Thymus (tissue), 14 donors: ENCODE measurements at places on chromosomes 1 and 21.

DNA sequence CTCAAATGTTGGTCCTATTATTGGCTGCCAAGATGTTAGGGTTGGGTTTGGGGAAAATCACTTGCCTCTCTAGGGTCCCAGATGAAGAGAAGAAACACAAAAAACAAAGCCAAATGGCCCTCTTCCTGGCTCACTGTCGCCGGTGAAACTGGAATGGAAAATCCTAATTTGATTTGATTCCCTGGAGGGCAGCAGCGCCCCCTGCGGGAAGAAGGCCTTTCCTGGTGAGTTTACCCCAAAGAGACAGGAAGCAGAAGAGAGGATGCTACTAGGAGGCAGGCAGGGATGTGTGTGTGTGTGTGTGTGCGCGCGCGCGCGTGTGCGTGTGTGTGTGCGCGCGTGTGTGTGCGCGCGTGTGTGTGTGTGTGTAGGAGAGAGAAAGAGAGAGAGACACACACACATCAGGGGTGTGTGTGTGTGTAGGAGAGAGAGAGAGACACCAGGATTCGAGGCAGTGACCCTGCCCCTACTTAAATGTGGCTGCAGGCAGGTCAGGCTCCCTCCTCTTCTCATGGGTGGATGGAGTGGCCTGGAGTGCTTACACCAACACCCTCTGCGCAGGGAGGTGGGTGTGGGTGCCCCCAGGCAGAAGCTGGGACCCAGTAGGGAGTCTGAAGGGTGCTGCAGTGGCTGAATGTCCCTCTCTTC, 3.1 kb upstream of the SELENON start:
- peak; percentile 42 for DNase-seq

- no peak for DNase-seq
These were observed 91.3 kb downstream of the CATSPERE start for GRCh38 chr1:244552336-244552735.

DNA sequence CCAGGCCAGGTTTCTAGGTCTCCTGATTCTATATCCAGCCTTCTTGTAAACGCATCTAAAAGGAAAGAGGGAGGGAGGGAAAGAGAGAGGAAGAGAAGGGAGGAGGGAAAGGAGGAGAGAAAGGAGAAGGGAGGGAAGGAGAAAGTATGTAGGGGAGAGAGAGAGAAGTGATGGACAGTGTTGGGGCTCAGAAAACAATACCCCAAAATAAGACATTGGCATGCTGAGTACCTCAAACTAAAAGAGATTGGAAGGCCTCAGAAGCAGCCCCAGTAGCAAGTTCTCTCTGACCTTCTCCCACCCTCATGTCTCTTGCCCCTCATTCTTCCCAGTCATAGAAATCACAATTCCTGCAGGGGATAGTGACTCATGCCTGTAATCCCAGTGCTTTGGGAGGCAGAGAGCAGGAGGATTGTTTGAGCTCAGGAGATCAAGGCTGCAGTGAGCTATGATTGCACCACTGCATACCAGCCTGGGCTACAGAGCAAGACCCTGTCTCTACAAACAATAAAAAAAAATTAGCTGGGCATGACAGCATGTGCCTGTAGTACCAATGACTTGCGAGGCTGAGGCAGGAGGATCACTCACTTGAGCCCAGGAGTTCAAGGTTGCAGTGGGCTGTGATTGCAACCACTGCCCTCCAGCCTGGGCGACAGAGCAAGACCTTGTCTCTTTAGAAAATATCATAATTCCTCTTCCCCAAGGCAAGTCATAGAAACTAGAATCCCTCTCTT, 51.2 kb downstream of the DNTTIP2 start:
- DNase-seq, result no peak

DNA sequence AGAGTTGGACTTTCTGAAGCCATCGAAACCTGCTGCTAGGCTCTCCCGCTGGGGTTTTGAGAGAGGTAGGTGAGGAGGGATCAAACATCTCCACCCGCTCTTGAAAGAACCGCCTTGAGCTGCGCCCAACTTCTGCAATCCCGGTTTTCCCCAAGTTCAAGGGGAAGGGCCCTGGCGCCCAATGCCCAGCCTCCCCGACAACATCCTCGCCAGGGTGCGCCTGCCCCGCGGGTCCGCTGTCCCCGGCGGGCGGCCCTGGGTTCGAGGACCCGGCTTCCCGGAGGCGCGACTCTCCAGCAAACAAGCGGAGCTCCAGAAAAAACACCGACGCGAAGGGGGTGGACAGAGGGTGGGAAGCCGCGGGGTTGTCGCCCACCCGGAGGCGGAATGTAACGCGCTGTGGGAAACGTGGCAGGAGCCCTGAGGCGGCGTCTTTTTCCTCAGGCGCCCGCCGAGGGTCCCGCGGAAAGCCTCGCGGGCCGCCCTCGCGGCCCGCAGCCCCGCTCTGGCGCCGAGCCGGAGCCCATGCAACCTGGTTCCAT, 607 bp downstream of the BTG3 start:
- DNase-seq, result no peak
